ENCODE measurements at places on chromosomes 7 and 10.

DNA sequence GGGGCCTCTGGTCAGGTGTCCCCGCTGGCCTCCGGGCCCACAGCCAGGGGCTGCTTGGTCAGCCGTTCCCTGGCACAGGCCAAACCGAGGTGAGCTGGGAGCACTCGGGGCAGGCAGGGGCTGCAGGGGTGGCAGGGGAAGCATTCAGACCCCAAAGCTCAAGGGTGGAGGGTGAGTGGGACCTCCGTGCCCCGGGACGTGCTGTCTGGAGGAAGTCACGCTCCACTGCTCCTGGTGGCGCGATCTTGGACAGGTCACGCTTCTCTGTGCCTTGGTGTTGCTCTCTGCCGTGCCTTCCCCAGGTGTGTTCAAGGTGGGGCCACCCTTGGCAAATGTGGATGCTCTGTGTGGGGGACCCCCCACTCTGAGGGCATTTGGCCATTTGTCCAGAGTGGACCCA lies 24.6 kb upstream of the ELFN1 start:
- DNase-seq: no peak

DNA sequence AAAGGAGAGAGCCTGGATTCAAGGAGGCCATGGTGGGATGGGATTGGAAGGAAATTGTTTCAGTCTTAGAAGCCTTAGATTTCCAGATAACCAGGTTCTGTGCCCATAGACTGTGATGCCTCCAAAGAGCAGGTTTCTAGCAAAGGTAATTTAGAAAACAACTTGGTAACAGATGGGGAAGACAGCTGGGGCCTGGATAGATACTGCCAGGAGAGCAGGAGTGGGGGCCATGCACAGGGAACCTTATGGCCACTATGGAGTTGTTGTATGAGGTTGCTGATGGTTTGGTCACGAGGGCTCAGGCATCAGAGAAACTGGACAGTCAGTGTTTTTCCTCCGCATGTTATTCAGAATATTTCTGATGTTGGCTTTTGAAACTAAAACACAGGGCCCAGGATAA lies 901.9 kb downstream of the LRMDA start:
- DNase-seq: no peak

DNA sequence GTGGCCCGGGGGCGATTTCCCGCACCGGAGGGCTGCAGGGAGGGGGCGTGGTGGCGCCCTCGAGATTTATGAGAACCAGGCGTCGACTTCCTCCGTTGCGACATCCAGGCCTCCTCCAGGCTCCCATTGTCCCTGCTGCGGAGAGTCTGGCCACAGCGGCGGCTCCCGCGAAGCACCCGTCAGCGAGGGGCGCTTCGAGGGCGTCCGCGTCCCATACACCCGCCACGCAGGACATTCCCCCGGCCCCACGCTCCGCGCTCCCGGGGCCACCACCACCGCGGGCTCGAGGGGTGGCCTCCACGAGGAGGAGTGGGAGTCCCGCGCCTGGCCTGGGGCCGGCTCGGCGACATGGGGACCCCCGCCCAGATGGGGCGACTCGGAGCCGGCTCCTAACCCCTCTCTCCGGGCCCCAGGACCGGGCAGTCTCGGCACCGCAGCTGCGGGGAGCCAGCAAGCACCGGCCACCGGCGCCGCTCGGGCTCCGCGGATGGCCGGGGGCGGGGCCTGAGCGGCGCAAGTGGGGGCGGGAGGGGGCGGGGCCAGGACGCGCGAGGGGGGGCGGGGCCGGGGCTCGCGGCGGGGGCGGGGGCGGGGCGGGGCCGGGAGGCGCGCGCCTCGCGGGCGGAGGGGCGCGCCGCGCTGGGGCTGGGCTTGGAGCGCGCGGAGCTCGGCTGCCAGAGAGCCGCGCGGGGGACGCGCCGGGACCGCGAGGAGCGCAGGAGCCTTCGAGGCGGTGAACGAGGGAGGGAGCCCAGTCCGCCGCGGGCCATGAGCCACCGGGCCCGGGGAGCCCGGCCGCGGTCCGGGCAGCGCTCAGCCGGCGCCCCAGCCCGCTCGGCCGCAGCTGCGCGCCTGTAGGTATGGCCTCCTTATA lies at the start of gene SH2B2:
SH2B2 (plus strand) TSS at position 632 of the 874 bp plus-strand sequence. CDS start 13,683 bp downstream, outside the sequence.
- DNase-seq: peak; percentile 52

DNA sequence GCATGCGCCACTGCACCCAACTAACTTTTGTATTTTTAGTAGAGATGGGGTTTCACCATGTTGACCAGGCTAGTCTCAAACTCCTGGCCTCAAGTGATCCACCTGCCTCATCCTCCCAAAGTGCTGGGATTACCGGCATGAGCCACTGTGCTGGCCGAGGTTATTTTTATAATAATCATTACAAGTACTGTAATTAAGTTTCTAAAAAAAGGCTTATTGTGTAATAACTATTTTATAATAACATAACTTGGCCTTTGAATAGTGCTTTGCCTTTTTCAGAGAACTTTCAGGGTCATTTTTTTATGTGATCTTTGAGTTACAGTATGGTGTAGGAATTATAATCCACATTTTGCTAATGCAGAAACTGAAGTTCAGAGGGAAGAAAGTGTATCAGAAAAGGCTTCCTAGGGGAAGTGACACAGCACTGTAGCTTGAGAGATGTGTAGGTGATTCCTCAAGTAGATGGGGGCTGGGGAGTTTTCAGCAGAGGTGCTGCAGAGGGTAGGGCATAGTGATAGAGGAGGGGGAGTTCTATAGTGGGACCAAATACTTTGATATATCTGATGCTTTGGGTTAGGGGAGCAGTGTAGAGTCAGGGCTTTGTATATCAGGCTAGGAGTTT lies 9.2 kb upstream of the SYPL1 start:
- no peak for DNase-seq

DNA sequence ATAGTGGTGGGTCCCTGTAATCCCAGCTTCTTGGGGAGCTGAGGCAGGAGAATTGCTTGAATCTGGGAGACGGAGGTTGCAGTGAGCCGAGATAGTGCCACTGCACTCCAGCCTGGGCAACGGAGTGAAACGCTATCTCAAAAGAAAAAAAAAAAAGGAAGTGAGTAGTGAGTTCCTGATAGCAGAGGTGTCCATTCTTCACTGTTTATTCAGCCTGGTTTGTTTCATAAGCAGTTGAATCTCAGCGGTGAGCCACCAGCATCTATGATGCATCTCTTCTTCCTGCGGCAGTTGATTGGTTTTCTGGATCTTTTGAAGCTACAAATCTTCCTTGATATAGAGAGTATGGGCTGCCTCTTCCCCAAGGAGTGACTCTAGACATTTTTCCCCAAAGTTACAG lies 316.1 kb upstream of the MTPN start:
- DNase-seq: no peak

GRCh38 chr10:1328981-1329614 lies 272.9 kb downstream of the WDR37 start:
- DNase-seq: no peak

DNA sequence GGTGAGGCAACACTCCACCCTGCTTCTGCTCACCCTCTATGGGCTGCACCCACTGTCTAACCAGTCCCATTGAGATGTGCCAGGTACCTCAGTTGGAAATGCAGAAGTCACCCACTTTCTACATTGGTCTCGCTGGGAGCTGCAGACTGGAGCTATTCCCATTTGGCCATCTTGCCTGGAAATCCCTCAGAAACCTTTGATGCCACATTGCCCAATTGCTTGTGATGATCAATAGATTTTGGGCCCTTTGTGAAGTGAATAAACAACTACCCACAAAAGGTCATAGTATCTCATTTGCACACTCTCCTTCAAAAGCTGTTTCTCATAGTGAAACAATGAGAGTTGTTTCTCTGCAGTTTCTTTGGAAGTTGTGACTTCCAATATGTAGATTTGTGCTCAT lies 742.9 kb downstream of the INHBA start:
- DNase-seq: no peak

DNA sequence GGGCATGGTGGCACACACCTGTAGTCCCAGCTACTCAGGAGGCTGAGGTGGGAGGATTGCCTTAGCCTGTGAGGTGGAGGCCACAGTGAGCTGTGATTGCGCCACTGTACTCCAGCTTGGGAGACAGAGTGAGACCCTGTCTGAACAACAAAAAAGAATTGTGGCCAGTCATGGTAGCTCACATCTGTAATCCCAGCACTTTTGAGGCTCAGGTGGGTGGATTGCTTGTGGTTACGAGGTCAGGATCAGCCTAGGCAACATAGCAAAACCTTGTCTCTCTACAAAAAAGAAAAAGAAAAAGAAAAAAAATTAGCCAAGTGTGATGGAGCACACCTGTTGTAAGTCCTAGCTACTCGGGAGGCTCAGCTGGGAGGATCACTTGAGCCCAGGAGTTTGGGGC lies 22.8 kb downstream of the MARCHF5 start:
- no peak for DNase-seq

- DNase-seq: no peak
Observed at GRCh38 chr10:113856563-113856962, 2.1 kb downstream of the NHLRC2 start.

GRCh38 chr10:21505711-21506278 lies 19.7 kb downstream of the SKIDA1 start:
- no peak for DNase-seq

GRCh38 chr7:143929224-143929920 lies 5.7 kb upstream of the OR2F2 start:
- no peak for DNase-seq

GRCh38 chr10:35058134-35058533 lies 32.0 kb downstream of the CUL2 start:
- no peak for DNase-seq

GRCh38 chr7:66556177-66556548 lies 72.5 kb upstream of the KCTD7 start:
- DNase-seq: no peak

DNA sequence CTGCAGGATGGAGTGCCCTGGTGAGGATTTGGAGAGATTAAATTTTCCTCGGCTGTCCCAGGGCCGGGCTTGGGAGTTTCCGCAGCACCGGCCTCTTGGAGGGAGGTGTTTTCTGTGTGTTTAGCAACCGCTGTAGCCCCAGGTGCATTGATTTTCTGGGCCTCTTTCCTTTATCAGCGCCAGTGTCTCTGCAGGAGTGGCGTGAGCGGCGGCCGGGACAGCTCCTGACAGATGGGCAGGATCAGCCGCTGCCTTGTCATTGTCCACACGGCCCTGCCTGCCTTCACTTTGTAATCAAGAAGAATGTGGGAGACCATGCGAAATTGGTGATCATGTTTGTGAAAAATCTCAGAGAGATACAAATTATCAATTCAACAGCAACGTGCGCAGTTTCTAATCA lies 32.4 kb downstream of the NKX6-2 start:
- no peak for DNase-seq

- no peak for DNase-seq
Observed at GRCh38 chr10:113882240-113882639, 27.8 kb downstream of the NHLRC2 start.

- no peak for DNase-seq
Observed at GRCh38 chr10:35821339-35821911, 179.3 kb upstream of the FZD8 start.

- DNase-seq: no peak
Observed at GRCh38 chr10:114925587-114926586, 12.1 kb upstream of the TRUB1 start.

DNA sequence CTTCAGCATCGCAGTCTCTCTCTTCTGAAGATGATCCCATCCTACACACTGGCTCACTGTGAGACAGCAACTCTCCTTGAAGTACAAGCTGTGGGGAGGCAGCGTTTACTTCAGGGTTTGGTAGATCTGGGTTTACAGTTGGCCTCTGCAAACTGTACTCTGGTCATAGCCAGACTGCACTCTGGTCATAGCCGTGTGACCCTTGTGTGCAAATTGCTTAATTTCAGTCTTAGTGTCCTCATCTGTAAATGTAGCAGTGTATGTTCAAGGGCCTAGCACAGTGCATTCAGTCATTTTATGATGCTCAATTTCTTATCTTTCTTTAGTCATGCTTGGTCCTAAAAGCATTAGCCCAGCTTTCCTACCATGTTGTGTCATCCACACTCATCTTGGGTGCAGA lies 188.2 kb downstream of the LRMDA start:
- no peak for DNase-seq

- no peak for DNase-seq
Observed at GRCh38 chr10:86312701-86313270, 53.8 kb downstream of the GRID1 start.

GRCh38 chr7:112407261-112407660 lies 43.0 kb upstream of the IFRD1 start:
- no peak for DNase-seq

DNA sequence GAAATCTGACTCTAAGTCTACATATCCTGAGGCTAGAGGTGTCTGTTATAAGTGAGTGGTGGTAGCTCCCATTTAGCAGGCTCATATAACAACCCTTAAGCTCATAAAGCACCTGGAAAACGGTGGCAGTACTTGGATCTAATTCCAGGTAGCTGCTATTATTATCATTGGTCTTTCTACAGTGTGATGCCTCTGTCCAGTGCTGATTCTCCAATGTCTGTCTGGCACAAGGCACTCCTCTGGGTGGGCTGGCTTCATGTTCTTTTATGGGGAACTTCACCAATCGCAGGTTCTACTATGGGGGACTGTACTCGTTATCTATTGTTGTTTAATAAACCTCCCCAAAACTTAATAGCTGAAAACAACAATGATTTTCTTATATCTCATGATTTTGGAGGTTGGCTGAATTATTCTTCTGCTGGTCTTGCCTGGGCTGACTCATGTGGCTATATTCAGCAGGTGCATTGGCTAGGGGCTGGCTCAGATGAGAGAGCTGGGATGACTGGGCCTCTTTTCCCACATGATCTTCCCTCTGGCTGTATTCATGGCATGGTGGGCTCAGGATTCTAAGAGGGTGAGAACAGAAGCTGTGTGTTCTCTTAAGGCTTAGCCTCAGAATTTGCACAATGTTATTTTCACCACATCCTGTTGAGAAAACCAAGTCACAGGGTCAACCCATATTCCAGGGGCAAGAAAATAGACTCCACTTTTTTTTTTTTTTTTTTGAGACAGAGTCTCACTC lies 93.0 kb upstream of the PCGF5 start:
- no peak for DNase-seq

DNA sequence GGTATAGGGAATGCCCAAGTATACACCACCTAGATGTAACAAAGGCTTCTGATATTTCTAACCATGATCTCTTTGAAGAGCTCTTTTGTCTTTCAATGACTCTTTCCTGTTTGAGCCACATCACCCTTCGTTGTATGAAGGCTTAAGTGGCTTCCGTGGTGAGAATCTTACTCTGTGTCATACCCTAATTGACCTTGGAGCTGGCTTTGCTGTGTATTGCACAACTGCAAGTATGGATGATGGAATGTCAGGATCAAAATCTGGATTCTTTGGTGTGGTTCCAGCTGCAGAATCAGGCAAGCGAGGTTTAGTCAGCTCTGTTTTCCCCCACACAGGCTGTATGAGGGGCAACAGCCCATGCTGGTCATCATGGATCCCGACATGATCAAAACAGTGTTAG lies 16.0 kb downstream of the CYP3A43 start:
- DNase-seq: no peak

Data from stimulated activated CD4-positive, alpha-beta T cell treated with anti-CD3 and anti-CD28 coated beads, Interleukin-4, amount 100 ng/mL, for 4 hours (primary cell).